ENCODE measurements at places on chromosomes 11 and 22. TPM values are rescaled to one million over a fixed set of nuclear protein-coding genes. Genes with fewer than 3 reads are reported as not detected.

GRCh38 chr11:69463181-69463994 lies 18.1 kb upstream of the LINC01488 start:
- peak overlapping the region; percentile 37 for H3K27ac ChIP-seq
- no peak for DNase-seq
- H3K4me1 ChIP-seq = peaks cover 26% of the 10 kb centered on the region
- no peaks in the 10 kb centered on the region for H3K36me3 ChIP-seq
- H3K27me3 ChIP-seq = no peaks in the 10 kb centered on the region

DNA sequence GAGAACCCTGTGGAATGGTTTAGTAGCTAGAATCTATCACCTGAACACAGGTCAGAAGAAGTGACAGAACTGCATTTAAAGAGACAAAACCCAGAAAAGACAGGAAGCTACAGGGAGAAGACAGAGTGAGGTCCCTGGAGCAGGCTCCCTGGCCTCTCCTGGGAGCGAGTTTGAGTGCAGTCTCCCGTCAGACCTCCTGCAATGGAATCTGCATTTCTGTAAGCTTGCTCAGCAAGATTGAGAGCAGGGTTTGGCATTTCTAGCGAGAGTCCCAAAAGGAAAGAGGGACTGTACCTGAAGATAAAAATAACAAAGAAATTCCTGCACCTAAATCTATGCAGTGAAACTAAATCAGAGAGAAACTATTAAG lies 74.2 kb downstream of the MORC2 start:
- H3K4me3 ChIP-seq = no peak overlapping the region
- H3K27ac ChIP-seq = no peak overlapping the region
- DNase-seq = no peak
- H3K4me1 ChIP-seq = no peaks in the 10 kb centered on the region
- H3K27me3 ChIP-seq = no peaks in the 10 kb centered on the region

- H3K4me3 ChIP-seq = no peak overlapping the region
- H3K27me3 ChIP-seq = no peaks in the 10 kb centered on the region
- DNase-seq = no peak
These were observed 4.5 kb downstream of the PRDM11 start for GRCh38 chr11:45150943-45151342.

DNA sequence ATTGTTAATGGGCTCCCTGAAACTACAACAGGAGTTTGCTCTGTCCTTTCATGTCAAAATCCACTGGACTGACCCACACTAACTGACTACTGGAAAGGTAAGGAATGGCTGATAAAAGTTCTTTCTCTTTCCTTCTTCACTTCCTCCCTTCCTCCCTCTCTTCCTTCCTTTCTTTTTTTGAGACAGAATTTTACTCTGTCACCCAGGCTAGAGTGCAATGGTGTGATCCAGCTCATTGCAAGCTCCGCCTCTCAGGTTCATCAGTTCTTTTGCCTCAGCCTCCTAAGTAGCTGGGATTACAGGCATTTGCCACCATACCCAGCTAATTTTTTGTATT lies 85.2 kb downstream of the IGLL1 start:
- no peaks in the 10 kb centered on the region for H3K36me3 ChIP-seq
- no peak overlapping the region for H3K4me3 ChIP-seq
- no peak overlapping the region for H3K27ac ChIP-seq
- H3K4me1 ChIP-seq = no peaks in the 10 kb centered on the region

DNA sequence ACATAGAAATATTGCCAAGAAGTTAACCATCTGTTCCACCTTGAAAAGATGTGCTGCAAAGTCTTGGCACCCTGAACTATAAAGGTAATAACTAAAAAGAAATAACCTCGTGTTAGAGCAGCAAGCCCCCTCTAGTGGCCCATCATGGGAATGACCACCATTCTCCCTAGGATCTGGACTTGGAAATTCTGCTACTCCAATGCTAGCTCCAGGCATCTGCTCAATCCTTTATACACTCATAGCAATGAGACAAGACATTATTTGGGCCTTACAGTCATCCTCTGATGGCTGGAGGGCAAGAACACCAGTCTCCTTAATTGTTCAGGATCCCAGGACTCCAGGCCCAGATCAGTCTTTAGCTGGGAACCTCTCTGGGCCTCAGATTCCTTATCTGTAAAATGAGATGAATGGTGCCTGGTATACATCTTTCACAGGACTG lies 76.0 kb downstream of the CWC15 start:
- H3K4me3 ChIP-seq = no peak overlapping the region
- DNase-seq = peak; percentile 93
- peaks cover 7% of the 10 kb centered on the region for H3K4me1 ChIP-seq
- no peaks in the 10 kb centered on the region for H3K27me3 ChIP-seq

GRCh38 chr11:85759915-85760314 lies 51.0 kb downstream of the SYTL2 start:
- no peaks in the 10 kb centered on the region for H3K4me1 ChIP-seq
- H3K36me3 ChIP-seq = no peaks in the 10 kb centered on the region
- DNase-seq = no peak

- no peaks in the 10 kb centered on the region for H3K27me3 ChIP-seq
- H3K27ac ChIP-seq = peak overlapping the region; percentile 44
- no peak for DNase-seq
- peaks cover 60% of the 10 kb centered on the region for H3K4me1 ChIP-seq
These were observed 4.1 kb upstream of the MAPK11 start for GRCh38 chr22:50274311-50274710.

DNA sequence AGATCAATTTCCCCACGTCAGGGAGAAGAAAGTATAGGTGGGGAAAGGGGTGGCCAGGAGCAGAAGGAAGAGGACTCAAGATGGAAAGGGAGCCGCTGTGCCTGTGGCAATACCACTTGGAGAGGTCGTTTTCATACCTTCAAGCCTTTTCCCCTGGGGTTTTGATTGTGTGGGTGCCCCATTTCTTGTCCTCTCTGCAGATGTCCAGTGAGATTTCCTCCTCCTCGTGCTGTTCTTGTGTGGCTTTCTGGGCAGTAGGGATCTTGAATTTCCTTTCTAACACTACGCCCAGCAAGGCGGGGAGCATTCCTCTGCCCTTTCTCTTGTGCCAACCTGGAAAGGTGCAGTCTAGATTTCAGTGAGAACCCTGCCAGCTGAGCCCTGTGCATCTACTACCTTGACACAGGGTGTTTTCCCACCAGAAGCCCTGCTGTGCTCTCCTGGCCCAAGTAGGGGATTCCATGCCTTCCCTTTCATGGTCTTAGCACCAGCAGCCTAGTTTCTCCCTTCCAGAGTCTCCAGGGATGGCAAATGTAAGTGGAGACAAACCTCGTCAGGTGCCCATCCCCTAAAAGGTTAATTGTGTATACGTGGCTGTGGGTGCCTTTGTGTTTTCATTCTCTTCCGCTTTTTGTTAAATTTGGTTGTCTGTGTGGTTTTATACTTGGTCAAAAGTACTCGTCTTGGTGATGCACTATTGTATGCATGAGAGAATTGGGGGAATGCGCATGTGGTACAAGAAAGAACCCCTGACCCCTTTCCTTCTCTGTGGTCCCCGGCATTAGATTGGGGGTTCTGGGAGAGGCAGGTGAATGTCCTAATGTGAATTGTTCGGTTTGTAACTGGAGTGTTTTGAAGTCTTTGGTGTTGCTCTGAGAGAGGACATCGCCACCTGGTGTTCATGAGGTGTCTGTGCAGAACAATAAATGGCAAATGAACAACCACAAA lies 71.4 kb upstream of the MPEG1 start:
- H3K36me3 ChIP-seq = no peaks in the 10 kb centered on the region
- peaks cover 4% of the 10 kb centered on the region for H3K4me1 ChIP-seq
- no peak overlapping the region for H3K4me3 ChIP-seq
- DNase-seq = peak; percentile 91
- H3K27me3 ChIP-seq = no peaks in the 10 kb centered on the region
- H3K27ac ChIP-seq = no peak overlapping the region

DNA sequence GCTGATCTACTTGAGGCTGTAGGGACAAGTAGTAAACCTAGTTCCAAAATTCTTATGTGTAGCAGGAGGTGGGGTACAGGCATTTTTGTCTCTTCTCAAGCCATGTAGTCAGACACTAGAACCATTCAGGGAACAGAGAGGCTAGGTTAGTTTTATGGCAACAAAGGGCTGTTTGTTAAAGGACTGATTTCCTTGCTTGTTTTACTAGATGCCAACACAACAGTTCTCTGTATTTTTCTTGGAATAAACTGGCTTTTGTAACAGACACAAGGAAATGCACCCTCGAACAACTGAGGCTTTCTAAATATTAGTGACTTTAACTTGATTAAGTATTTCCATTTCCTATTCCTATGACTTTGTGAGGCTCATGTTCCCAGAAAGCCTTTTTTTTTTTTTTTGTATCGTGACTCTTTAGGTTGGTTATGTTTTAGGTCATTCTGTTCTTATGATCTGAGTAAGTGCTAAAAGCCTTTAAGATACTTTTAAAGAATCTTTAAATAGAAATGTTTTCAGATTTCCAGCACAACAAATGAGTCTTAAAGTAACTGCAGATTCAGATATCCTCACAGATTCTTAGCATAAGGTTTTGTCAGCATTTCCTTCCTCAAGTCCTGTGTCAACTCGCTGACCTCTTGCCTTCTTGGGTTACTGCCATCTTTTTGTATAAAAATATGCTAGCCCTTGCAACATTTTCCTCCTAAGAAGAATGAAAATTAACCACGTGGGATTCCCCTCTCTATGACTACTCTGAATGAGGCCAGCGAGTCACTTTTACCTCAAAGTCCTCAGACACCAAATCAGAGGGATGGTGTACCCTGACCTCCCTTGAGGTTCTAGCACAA lies 92.5 kb downstream of the CCDC83 start:
- H3K27ac ChIP-seq = peak overlapping the region; percentile 60
- no peak for DNase-seq
- H3K4me1 ChIP-seq = peaks cover 26% of the 10 kb centered on the region
- no peaks in the 10 kb centered on the region for H3K36me3 ChIP-seq

GRCh38 chr11:119591836-119592310 lies 137.1 kb downstream of the NECTIN1 start:
- H3K27me3 ChIP-seq = no peaks in the 10 kb centered on the region
- no peaks in the 10 kb centered on the region for H3K36me3 ChIP-seq
- H3K27ac ChIP-seq = no peak overlapping the region
- no peak for DNase-seq
- no peak overlapping the region for H3K4me3 ChIP-seq

Gene RTL10
- 5.6 TPM for total RNA-seq

Gene PIH1D2
- 0.92 TPM for total RNA-seq

Gene NRGN
- 2.3 TPM for total RNA-seq

Gene STK33
- 19.0 TPM for total RNA-seq

Gene SYT9
- total RNA-seq = not detected

Gene POLR2L
- 109 TPM for total RNA-seq

Gene LINC01488
- not detected for total RNA-seq
